ENCODE measurements at places on chromosomes 7 and 10. TPM values are rescaled to one million over a fixed set of nuclear protein-coding genes. Genes with fewer than 3 reads are reported as not detected.

The FGL2 gene
- polyA plus RNA-seq = 0.44 TPM

- H3K27me3 ChIP-seq = peaks cover 2% of the 10 kb centered on the region
- DNase-seq = no peak
- H3K4me1 ChIP-seq = no peaks in the 10 kb centered on the region
- H3K27ac ChIP-seq = no peak overlapping the region
Observed at GRCh38 chr7:27107391-27108381, 5.2 kb upstream of the HOXA2 start.

GRCh38 chr10:119859420-119860258 lies 13.0 kb downstream of the MCMBP start:
- peaks cover 14% of the 10 kb centered on the region for H3K36me3 ChIP-seq
- DNase-seq = no peak
- no peaks in the 10 kb centered on the region for H3K27me3 ChIP-seq

GRCh38 chr7:27239387-27240014 lies 3.1 kb upstream of the EVX1 start:
- H3K4me3 ChIP-seq = no peak overlapping the region
- DNase-seq = no peak
- H3K4me1 ChIP-seq = no peaks in the 10 kb centered on the region
- H3K27ac ChIP-seq = no peak overlapping the region

DNA sequence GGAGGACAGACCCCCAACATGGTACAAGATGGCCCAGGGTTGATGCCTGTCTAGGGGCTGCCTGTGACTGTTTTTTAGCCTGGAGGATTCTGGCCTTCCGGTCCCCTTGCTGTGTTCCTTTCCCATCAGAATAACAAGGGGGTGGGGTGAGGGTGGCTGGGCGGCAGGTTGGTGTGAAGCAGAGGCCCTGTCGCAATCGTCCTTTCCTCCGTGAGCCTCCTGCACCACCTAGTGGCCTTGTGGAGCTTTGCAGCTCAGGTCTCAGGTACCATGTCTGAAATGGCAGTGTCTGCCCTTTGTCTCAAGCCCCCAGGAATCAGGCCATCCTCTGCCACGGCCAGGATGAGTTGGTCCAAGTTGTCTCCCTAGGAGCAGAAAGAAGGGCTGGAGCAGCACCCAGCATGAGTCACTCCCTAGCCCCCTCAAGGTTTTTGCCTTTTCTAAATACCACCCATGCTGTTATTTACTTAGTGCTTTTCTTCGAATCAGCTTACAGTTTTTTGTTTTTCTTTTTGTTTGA lies 24.2 kb downstream of the TACR2 start:
- no peaks in the 10 kb centered on the region for H3K4me1 ChIP-seq
- H3K27ac ChIP-seq = no peak overlapping the region

GRCh38 chr10:48844616-48845015 lies 95.0 kb downstream of the LRRC18 start:
- H3K4me3 ChIP-seq = no peak overlapping the region
- peaks cover 19% of the 10 kb centered on the region for H3K36me3 ChIP-seq
- H3K27ac ChIP-seq = no peak overlapping the region
- no peaks in the 10 kb centered on the region for H3K27me3 ChIP-seq
- H3K4me1 ChIP-seq = no peaks in the 10 kb centered on the region

DNA sequence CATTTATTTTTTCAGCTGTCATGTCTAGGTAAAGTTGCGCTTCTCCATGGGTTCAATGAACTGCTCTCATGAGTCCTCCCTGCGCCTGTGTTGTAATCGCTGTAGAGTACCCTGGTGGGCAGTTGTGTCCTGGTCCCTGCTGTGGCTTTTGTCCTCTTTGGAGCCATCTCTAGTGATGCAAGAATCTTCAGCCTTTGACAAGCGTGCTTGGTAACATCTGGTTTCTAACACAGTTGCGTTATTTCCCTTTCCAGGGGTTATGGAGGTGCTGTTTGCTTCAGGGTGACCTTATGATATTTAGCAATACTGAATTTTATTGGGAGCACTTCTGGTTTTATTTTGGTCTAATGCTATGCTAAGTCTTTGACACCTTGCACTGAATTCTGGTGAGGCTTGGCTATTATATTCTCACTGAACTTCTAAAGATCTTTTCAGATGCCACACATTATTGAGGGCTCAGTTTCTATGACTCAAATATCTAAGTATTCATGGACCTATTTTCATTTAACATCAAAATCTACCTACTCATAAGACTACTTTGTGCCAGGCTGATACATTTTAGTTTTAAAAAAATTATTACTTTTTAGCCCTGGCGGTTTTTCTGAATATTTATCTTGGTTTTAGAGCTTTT lies 88.6 kb downstream of the FANK1 start:
- H3K4me1 ChIP-seq = no peaks in the 10 kb centered on the region
- no peak overlapping the region for H3K4me3 ChIP-seq
- no peaks in the 10 kb centered on the region for H3K27me3 ChIP-seq
- DNase-seq = no peak

DNA sequence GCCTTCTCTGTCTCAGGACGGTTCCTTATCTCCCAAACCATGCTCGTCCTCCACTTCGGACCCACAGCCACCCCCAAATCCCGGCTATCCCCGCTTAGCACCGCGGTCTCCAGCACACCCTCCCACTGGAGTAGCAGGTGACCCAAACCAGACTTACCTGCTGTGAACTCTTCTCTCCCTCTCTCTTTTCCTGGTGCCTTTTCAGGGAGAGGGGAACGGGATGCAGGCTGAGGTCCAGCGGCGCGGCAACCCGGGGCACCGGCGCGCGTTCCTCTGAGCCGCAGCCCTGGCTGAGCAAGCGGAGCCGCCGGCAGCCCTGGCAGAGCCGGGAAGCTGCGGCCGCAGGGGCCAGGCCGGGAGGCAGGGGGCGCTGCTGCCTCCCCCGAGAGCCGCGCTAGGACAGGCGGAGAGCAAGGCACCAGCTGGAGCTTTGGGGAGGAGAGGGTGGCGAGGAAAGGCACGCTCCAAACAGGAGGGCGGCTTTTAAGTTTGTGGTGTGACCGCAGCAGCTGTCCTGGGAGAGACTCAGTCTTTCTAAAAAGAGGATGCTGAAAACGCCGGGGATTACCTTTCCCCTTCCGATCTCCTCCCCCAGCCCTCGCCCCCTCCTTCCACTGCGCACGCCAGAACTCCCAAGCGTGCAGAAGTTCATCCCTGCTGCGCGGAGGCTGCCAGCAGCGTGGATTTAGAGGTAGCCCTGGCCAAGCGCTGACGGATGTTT lies at the start of gene SEMA3D:
SEMA3D (minus strand) TSS at position 536 of the 721 bp plus-strand sequence. CDS start 65,165 bp downstream, outside the sequence.
- H3K4me3 ChIP-seq = peak within 1 kb of the TSS; percentile 22
- no peak for DNase-seq
- H3K36me3 ChIP-seq = no peaks in the 10 kb centered on the region
- no peaks in the 10 kb centered on the region for H3K4me1 ChIP-seq
- no peak within 1 kb of the TSS for H3K27ac ChIP-seq

- DNase-seq = no peak
- no peaks in the 10 kb centered on the region for H3K4me1 ChIP-seq
- peaks cover 2% of the 10 kb centered on the region for H3K27me3 ChIP-seq
- no peaks in the 10 kb centered on the region for H3K36me3 ChIP-seq
- H3K4me3 ChIP-seq = no peak overlapping the region
- no peak overlapping the region for H3K27ac ChIP-seq
Observed at GRCh38 chr10:104641937-104642657, 1.0 kb downstream of the SORCS3 start.

DNA sequence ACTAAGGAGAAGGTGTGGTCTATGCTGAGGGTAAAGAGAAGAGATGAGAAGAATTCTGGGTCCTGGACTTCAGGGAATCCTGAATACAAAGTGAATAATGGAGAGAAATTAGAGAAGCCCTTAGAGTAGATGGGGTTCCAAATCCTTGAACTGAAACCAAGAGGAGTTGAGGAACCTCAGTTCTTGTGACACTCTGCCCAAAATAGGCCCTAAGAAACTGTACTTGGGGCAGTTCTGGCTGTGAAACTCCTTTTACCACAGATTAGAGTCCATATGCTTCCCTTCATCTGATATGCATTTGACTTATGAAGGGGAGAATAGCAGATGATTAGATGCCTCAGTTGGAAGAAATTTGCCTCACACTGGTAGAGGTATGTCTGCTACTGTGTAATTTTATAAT lies 19.0 kb downstream of the TES start:
- peak overlapping the region; percentile 0 for H3K27ac ChIP-seq
- peak overlapping the region; percentile 20 for H3K4me3 ChIP-seq
- DNase-seq = no peak
- H3K36me3 ChIP-seq = no peaks in the 10 kb centered on the region
- peaks cover 21% of the 10 kb centered on the region for H3K4me1 ChIP-seq
- no peaks in the 10 kb centered on the region for H3K27me3 ChIP-seq

- DNase-seq = no peak
- H3K4me1 ChIP-seq = no peaks in the 10 kb centered on the region
- no peaks in the 10 kb centered on the region for H3K36me3 ChIP-seq
- no peak overlapping the region for H3K4me3 ChIP-seq
- H3K27me3 ChIP-seq = no peaks in the 10 kb centered on the region
Observed at GRCh38 chr7:31763548-31763947, 76.5 kb downstream of the PPP1R17 start.

DNA sequence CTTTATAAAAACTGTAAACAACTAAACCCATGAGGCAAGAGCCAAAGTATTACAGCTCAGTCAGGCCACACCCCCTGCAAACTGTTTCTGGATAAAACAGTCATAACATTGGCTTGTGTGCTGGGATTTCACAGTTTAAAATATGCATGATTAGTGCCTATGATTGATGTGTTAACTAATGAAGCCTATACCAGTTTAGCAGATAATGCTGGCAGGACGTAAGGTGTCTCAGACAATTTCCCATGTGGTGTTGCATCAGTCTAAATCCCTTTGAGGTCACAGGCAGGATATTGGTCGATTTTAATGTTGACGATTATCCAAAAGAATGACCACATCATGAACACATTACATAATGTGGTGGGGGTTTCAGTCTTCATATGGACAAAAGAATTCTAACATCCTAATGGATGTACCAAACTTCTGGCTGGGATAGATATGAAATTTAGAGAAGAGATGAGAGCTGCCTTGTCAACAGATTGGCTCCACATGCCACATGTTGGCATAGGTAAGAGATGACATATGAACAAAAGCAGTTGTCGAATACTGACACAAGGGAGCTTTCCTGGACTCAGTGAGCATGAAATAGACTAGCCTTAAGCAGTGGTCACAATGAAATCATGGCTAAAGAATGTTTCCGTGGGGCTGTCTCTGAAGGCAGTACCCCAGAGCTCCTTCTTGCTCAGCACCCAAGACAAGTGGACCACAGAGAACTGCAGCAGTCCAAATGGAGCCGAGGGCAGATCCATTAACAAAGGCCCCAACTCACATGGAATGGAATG lies 445.6 kb downstream of the GFRA1 start:
- no peak for DNase-seq
- H3K4me1 ChIP-seq = no peaks in the 10 kb centered on the region
- no peaks in the 10 kb centered on the region for H3K36me3 ChIP-seq

GRCh38 chr7:37511915-37512314 lies 63.3 kb upstream of the ELMO1 start:
- H3K27ac ChIP-seq = no peak overlapping the region
- DNase-seq = no peak
- H3K4me3 ChIP-seq = no peak overlapping the region
- H3K4me1 ChIP-seq = no peaks in the 10 kb centered on the region

- H3K4me1 ChIP-seq = peaks cover 43% of the 10 kb centered on the region
- peak overlapping the region; percentile 67 for H3K27ac ChIP-seq
- H3K27me3 ChIP-seq = no peaks in the 10 kb centered on the region
- H3K36me3 ChIP-seq = no peaks in the 10 kb centered on the region
- H3K4me3 ChIP-seq = no peak overlapping the region
Observed at GRCh38 chr10:48287417-48288391, 13.2 kb upstream of the FRMPD2 start.

GRCh38 chr10:71126432-71126831 lies 85.9 kb upstream of the UNC5B start:
- no peaks in the 10 kb centered on the region for H3K4me1 ChIP-seq
- H3K27ac ChIP-seq = no peak overlapping the region
- no peaks in the 10 kb centered on the region for H3K27me3 ChIP-seq
- DNase-seq = no peak
- H3K4me3 ChIP-seq = no peak overlapping the region

- no peaks in the 10 kb centered on the region for H3K27me3 ChIP-seq
- H3K27ac ChIP-seq = no peak overlapping the region
- H3K36me3 ChIP-seq = no peaks in the 10 kb centered on the region
- H3K4me3 ChIP-seq = no peak overlapping the region
- DNase-seq = no peak
Observed at GRCh38 chr10:33547976-33548375, 213.5 kb upstream of the NRP1 start.

- H3K36me3 ChIP-seq = no peaks in the 10 kb centered on the region
- no peaks in the 10 kb centered on the region for H3K27me3 ChIP-seq
- no peak overlapping the region for H3K4me3 ChIP-seq
- no peak overlapping the region for H3K27ac ChIP-seq
- DNase-seq = no peak
Observed at GRCh38 chr10:76942628-76943416, 694.8 kb downstream of the KCNMA1 start.
